ENCODE measurements at places on chromosomes 7 and 10.
A peak's percentile ranks its signal among the peaks of the same experiment; 100 is the strongest.

- DNase-seq = peak; percentile 9
These were observed 1.3 kb upstream of the BMPER start for GRCh38 chr7:33903791-33904680.

GRCh38 chr7:85239109-85239508 lies 52.3 kb upstream of the SEMA3D start:
- DNase-seq = no peak

- no peak for DNase-seq
These were observed at the start of gene GCK for GRCh38 chr7:44189286-44189992. TSS of gene GCK (minus strand) at chr7:44189439. CDS start at chr7:44188953, 486 bp downstream.

DNA sequence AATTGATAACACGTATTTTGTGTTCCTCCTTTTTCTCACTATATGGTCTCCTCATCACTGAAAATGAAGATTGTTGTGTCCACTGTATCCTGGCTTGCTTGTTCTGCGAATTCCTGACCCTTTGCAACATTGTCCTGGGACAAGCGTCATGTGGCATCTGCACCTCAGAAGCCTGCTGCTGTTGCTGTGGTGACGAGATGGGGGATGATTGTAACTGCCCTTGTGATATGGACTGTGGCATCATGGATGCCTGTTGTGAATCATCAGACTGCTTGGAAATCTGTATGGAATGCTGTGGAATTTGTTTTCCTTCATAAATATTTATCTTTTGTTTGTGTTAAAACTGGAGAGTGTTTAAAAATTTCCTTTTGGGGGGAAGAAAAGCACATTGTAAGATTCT lies 93.7 kb downstream of the MDFIC start:
- DNase-seq = no peak

- no peak for DNase-seq
These were observed 36.9 kb downstream of the FRMPD2 start for GRCh38 chr10:48237259-48238250.

- no peak for DNase-seq
These were observed 41.6 kb downstream of the NEBL start for GRCh38 chr10:20855398-20856038.

- DNase-seq = no peak
These were observed 63.6 kb upstream of the TRIM24 start for GRCh38 chr7:138396251-138397070.

DNA sequence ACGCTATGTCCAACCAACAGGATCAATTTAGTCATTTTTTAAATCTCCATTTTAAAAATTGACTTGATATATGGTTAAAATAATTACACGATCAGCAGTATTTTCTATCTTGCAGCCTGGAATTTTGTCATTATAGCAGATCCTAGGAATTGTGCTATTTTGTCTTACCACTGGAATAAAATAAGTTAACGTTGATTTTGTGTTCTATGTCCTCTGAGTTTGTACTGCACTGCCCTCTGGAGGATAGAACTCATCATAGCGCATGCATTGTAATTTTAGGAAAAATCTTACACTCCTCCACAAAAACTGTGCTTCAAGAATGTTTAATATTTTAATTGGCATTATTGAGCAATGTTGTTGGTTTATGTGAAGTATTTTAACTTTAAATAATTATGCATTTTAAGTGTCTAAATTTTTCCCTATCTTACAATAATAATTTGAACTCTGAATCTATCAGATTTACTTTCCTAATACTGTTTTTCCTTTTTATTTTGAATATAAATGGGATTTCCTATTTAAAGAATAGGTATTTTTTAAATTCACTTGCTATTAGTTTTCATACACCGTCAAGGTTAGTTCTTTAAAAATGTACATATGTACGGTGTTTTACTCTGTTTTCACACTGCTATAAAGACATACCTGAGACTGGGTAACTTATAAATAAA lies 220.1 kb downstream of the PPP1R3A start:
- no peak for DNase-seq

GRCh38 chr7:638256-639011 lies 88.1 kb upstream of the DNAAF5 start:
- no peak for DNase-seq

GRCh38 chr10:114283535-114284234 lies 44.6 kb downstream of the VWA2 start:
- DNase-seq = no peak

GRCh38 chr10:55310143-55310542 lies 509.1 kb upstream of the PCDH15 start:
- no peak for DNase-seq

GRCh38 chr10:43264344-43264964 lies 2.4 kb downstream of the RASGEF1A start:
- no peak for DNase-seq

GRCh38 chr10:49465736-49466135 lies 69.8 kb upstream of the DRGX start:
- DNase-seq = no peak

DNA sequence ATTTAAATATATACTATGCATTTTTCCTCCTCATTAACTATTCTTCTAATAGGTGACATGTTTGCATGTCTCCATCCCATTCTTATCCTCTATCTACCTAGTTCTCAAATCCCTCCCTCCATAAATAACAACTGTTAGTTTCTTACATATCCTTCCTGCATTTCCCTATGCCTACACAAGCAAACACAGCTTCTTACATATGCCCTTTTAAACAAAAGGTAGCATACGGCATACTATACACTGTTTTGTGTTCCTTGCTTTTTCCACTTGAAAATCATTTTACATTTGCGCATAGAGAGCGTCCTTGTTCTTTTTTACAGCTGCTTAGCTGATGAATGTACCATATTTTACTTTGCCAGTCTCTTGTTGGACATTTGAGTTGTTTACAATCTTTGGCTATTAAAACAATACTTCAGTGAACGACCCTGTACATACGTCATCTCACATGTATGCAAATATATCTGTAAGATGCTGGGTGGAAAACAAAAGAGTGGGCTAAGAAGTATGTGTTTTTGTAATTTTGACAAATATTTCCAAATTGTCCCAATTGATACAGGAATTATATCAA lies 7.8 kb downstream of the GOT1 start:
- DNase-seq = no peak

- no peak for DNase-seq
These were observed 153.2 kb downstream of the NEBL start for GRCh38 chr10:20743942-20744341.

DNA sequence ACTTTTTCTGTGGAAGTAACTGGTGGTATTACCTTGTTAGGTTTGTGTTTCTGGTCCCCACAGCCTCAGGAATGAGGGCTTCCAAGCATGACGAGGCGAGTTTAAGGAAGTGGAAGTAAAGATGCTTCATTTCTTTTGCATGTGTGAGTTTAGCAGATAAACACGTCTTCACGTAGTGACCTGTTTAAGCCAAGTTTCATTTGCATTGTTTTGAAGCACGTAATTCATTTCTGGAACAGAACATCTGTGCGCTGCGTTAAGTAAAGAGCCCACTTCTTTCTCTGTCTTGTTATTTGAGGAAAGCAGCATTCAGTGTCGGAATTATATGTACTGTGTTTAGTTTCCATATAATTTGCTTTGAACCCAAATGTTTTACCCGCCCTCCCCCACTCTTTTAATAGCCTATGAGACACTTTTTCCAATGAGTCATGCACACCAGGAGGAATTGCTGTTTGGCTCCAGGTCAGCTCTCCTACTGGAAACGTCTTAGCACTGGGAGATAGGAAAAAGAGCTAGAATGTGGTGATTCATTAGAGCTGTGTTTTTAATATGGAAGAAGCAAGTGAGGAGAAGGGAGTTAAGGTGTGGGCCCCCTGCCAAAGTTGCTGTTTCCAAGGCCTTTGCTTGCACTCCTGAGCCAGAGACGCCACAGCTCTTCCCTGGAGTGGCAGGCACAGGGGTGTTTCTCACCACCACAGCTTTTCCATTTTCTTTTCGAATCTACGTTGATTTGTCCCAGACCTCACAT lies 36.7 kb downstream of the BTBD16 start:
- no peak for DNase-seq

GRCh38 chr10:24209432-24209771 lies 464 bp downstream of the KIAA1217 start:
- DNase-seq = peak; percentile 29

GRCh38 chr10:90407131-90407530 lies 450.7 kb downstream of the HTR7 start:
- DNase-seq = no peak

- DNase-seq = no peak
These were observed 50.0 kb downstream of the FIGNL1 start for GRCh38 chr7:50400114-50400513.

GRCh38 chr10:87626422-87626892 lies 33.2 kb upstream of the PAPSS2 start:
- DNase-seq = no peak

GRCh38 chr7:18894155-18894554 lies 223.3 kb downstream of the TWIST1 start:
- DNase-seq = no peak

DNA sequence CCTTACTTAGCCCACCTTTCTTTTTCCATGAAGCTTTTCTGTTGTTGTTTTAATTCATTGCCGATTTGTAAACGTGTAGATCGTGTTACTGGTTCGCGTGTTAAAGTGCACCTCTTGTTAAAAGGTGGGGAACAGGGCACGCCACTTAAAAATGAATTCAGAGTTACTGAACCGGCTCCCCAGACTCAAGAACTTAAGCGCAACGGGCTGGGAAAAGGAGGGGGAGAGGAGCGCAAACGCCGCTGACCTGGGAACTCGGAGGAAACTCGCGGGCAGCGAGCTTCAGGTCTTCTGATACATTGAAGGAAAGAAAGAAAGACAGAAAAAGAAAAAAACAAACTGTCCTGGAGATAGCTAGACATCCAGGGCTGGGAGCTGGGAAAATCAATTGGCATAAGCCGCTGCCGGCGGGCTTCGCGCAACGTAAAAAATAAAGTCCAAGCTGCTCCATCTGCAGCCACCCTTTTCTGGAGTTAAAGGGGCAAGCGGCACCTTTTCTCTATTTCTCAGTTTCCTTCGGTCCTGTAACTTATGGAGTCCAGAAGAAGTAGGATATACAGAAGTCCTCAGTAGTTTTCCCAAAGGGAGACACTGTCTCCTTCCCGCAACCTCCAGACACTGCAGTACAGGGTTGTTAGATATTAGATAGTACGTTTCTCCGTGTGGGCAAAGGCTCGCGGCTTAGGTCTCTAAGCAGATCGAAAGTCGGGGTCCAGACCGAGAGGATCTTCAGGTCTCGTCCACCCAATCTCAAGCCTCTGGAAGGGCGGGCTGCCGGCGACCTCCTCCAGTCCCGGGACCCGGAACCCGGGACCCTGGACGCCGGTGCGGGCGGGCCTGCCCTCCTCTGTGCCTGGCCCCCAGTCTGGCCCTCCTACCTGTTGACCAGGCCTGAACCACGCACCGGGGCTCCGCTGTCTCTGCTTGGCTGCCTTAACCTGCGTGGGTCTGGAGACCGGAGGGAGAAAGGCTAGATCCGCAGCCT lies 1.8 kb upstream of the DLX6 start:
- no peak for DNase-seq

GRCh38 chr10:127834221-127834620 lies 58.5 kb downstream of the CLRN3 start:
- DNase-seq = no peak

DNA sequence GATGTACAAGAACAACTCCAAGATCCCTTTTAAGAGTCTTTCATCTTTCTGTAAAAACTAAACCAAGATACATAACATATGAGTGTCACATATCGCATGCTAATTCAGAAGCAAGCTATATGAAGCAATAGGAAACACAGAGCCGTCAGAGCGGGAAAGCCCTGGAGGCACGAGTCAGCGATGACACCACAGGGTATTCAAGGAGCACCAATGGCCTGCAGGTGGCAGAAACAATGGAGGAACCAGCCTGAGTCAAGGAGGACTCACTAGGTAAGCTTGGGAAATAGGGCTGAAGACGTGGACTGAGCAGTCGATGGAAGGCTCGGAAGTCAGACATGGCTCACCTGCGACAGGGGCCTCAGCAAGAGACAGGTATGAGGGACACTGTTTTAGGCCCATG lies 214.4 kb downstream of the FAM107B start:
- peak; percentile 74 for DNase-seq

GRCh38 chr7:14767716-14768425 lies 134.7 kb downstream of the DGKB start:
- no peak for DNase-seq

- no peak for DNase-seq
These were observed 237.3 kb downstream of the DGKI start for GRCh38 chr7:137609500-137609899.

DNA sequence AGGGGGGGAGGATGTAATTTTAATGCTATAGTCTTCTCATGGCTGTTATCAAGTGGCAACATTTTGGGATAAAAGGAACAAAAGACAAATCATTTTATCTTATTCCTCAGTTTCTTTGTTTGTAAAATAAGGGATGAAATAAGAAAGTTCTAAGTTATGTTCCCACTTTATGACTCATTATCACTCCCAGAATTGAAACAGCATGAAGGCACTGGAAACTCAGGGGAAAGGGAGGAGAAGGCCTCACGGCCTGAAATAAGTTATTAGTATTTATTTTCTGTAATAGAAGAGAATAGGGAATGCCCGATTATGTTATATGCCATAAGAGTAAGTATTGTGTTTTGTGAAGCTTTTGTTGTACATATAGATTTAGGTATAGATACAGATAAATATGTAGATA lies 85.0 kb upstream of the NAMPT start:
- DNase-seq = no peak

- DNase-seq = peak; percentile 2
These were observed 61.3 kb downstream of the MICU1 start for GRCh38 chr10:72564596-72564995.

GRCh38 chr7:133638857-133639256 lies 386.0 kb downstream of the EXOC4 start:
- DNase-seq = no peak

DNA sequence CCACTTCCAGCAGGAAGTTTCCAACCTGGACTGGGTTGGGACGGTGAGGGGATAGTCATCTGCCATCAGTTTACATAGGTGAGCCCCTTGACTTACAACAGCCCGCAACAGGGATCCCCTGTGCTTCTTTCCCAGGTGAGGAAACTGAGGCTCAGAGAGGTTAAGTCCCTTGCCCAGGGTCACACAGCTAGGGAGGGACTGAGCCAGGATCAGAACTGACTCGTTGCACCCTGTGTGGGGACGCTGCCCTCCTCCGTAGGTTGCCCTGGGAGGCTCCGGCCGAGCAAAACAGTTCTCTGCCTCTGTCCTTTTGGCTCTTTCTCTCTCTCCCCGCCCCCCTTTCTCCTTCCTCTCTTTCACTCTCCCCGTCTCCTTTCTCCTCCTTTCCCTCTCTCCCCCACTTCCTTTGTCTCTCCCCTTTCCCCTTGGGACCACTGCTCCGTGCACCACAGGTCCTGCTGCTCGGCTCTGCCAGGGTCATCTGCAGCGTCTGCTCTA lies 117.4 kb upstream of the PPIF start:
- DNase-seq = no peak

DNA sequence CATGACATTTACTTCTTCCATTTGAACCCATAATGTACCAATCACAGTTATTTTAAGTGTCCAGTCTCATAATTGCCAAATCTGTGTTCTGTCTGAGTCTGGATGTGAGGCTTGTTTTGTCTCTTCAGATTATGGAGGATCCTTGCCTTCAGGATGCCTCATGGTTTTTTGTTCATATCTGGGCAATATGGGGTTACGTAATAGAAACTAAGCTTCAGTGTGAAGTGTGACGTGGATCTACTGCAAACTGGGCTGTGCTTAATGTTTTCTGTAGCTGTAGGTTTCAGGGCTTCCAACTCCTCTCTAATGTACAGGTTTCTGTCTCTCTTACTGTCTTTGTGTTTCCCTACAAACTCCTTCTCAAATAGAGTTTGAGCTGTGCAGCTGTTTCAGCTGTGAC lies 223.7 kb upstream of the ADARB2 start:
- no peak for DNase-seq

- DNase-seq = no peak
These were observed 59.7 kb upstream of the CDK14 start for GRCh38 chr7:90536449-90536848.

GRCh38 chr7:130917669-130918128 lies 183.7 kb upstream of the KLF14 start:
- DNase-seq = no peak

- DNase-seq = no peak
These were observed 108.3 kb upstream of the ABCB5 start for GRCh38 chr7:20507157-20507556.

All from activated T-cell treated with anti-CD3 and anti-CD28 coated beads for 24 hours (primary cell).